ENCODE measurements at places on chromosomes 3 and 15.

DNA sequence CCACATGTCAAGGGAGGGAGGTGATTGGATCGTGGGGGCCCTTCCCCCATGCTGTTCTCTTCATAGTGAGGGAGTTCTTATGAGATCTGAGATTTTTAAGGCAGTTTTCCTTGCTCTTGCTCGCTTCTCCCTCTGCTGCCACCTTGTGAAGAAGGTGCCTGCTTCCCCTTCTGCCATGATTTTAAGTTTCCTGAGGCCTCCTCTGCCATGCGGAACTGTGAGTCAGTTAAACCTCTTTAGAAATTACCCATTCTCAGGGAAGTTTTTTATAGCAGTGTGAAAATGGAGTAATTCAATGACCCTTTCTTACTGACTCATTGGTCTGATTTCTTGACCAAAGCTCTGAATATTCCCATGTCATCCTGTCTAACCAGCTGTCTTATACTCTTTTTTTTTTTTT is 484.4 kb upstream of the TPRG1 start:
- no peak for DNase-seq

- no peak for DNase-seq
These were observed 12.7 kb downstream of the SOX2 start for GRCh38 chr3:181724192-181724965.

DNA sequence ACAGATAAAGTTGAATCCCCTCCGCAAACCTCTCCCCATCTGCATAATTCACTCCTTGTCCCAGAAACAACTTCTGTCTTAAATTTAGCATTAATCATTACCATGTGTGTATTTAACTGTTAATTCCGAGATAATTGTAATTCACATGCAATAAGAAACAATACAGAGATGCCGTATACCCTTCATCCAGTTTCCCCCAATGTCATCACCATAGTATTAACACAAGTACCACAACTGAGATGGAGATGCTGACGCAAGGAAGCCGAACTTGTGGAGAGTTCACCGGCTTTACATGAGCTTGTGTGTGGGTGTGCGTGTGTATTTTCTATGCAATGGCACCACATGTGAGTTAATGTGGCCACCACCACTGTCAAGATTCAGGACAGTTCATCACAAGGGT is 39.6 kb upstream of the SEC13 start:
- DNase-seq, result no peak

GRCh38 chr3:46321461-46322104 is 32.3 kb upstream of the CCR2 start:
- no peak for DNase-seq

DNA sequence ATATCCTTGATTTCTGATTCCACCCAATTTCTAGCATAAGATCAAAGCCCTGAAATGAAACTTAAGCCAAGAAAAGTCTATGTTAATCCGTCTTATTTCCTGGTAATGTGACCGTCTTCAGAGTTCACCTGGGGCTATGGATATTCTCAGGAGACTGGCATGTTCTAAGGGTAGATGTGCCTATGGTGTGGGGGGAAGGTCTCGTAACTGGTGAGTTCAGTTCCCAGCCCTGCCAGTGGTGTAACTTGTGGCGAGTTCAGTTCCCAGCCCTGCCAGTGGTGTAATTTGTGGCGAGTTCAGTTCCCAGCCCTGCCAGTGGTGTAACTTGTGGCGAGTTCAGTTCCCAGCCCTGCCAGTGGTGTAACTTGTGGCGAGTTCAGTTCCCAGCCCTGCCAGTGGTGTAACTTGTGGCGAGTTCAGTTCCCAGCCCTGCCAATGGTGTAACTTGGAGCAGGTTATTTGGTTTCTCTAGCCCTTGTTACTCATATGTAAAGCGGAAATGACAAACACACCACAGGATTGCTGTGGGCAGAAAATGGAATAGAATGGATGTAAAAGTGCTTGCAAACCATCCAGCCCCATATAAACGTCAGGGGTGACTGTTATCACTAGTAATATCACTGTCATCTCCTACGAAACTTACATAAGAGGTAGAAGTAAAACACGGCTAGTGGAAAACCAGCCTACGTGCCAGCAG is 30.4 kb downstream of the SLC51A start:
- no peak for DNase-seq

- DNase-seq, result no peak
These were observed 21.7 kb upstream of the TBC1D21 start for GRCh38 chr15:73851689-73852088.

GRCh38 chr3:9248522-9249271 is 749 bp downstream of the SRGAP3 start:
- DNase-seq, result no peak

GRCh38 chr3:94234177-94234788 is 171.4 kb downstream of the NSUN3 start:
- no peak for DNase-seq

GRCh38 chr15:66866656-66867055 is 164.6 kb downstream of the SMAD6 start:
- DNase-seq, result no peak

DNA sequence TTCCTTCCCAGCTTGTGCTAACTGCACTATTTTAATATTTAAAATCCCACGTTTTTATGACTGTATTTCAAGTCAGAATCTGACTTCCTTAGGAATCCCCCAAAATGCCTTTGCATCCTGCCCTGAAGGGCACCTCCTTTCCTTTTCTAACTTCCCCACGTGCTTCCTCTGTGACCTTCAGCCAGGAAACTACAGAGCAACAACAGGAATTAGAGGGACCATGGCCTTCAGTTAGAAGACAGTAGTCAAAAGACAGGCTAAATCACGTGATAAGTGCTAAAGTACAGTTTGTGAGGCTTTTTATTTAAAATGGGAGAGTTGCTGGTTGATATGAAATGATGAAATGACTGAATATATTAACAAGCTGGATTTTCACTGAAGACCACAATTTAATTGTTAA is 11.8 kb upstream of the ABHD10 start:
- no peak for DNase-seq

GRCh38 chr3:136937851-136938250 is 19.9 kb upstream of the IL20RB start:
- DNase-seq, result no peak

DNA sequence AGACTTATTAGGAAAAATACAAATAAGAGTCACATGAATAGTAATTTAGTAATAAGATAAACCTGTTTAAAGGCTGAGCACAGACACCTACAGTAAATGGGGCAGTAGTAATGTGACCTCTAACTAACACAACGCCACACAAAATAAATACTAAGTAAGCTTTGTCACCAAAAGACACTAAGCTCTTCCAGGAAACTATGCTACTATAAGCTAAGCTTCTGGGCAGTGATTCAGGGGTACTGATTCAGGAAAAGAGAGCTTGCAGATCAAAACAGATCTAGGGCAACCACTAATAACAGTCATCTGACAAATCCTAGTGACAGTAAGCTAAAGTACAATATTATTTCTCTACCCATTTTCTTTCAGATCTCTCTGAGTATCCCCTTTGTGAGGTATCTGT is 68.8 kb downstream of the PLOD2 start:
- no peak for DNase-seq

GRCh38 chr3:125670945-125671344 is 75.6 kb upstream of the OSBPL11 start:
- DNase-seq, result no peak

DNA sequence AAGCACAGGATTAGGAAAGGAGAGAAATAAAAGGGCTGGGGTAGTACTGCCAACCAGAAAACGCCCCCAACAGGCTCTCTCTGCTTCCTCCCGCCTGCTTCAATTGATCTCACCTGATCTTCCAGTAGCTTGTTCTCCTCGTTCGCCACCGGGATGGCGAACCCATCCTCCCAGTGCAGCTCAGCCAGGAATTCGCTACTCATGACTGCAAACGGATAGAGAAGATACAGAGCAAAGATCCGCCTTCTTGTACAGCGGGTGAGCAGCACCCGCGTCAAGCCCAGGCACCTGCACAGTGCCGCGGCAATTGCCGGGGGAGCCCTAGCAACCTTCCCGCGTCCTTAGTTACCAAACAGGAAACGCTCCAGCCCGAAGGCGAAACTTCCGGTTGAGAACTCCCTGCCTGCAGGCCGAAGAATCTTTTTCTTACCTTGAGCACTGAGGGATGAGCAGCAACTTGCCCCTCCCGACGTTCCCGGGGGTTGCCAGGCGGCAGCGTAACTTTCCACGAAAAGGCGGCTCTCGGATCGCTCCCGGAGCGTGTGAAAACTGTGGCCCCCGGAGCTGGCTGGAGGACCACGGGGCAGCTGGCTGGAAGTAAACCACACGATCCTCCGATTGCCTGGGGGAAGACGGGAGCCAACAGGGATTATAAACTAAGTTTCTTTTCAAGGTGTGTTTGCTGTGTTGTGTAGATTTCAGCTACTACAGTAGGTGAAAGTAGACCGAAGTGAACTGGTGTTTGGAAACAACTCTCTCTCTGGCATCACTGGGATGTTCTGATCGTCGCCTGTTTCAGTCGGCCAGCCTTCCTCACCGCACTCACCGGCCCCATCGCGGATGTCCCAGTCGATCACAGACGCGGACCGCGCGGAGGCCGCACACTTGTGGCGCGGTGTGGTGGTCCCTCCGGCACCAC is at the start of gene CCDC39:
TSS of gene CCDC39 (minus strand) at position 312 of the 919 bp plus-strand sequence. CDS start at position 203, 109 bp downstream.
- DNase-seq, result peak; percentile 35

- DNase-seq, result peak; percentile 71
These were observed 67.8 kb downstream of the FMN1 start for GRCh38 chr15:33126559-33127290.

DNA sequence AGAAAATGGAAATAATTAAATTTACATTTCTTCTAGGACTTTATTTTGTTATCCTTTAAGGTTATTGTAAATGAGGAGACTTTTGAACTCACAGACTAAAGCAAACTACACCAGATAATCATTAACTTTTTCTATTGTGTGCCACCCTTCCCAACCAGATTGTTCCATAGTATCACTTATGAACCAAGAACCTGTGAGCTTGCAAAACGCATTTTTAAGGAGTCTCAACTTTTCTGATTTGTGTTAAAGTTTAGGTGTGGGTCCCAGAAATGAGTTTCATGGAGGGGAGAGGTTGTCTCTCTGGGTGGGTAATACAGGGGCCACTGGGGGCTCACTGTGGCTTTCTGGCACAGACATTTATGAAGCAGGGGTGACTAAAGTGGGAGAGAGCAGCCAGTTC is 75.7 kb downstream of the IGF1R start:
- DNase-seq, result no peak

- no peak for DNase-seq
These were observed 200.1 kb downstream of the FAM43A start for GRCh38 chr3:194885766-194886165.

DNA sequence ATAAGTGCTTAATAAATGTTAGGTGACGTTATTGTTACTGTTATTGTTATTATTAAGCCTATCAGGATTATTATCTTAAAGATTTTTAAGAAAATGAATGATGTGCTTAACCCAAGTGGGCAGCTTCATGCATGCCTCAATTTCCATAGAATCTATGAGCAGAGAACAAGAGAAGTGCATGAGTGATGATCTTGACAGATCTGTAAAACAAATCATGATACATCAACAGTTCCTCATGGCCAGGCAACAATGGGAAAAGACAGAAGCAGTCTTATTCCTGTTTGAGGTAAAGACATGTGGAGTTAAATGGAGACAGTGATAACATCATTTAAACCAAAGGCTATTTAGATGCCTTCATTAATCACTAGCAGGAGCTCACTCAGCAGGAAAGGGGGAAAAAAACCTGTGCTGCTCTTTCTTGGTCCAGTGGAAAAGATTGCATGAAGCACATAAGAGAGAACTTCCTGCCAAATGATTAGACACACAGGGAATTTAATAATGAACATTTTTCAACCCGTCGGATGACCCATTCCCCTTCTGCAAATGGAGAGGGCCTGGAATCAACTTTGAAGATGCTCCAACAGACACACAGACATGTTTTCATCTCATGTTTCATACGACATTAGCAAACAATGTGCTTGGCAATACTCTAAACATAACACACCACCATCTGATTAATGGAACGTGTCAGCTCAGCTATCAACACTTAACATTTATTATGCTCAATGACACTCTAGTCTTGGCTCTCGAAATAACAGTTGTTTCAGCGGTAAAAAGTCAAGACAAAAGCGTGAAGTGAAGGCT is 212.2 kb upstream of the LRRN1 start:
- DNase-seq, result no peak

DNA sequence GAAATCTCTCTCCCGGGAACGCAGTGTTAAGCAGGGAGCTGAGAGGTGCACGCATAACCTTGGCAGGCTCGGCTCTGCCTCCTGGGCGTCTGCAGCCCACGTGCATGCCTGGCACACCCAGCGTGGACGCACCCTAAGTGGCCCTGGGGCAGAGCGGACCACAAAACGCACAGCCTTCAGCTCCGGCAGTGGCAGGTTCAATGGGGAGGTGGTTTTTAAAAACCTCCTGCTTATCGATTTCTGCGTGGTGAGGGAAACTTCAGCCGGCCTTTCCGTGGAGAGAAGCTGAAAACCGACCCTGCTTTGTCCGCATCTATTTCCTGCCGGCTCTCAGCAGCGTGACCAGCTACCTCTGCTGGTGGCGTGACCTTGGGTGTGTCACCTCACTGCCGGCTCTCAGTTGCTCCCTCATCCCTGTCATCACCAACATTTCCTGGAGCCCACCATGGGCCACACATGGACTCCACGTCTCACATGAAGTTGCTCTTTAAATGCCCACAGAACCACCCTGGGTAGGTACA is 134.8 kb upstream of the MEF2A start:
- peak; percentile 31 for DNase-seq

GRCh38 chr3:46350262-46350565 is 3.7 kb upstream of the CCR2 start:
- DNase-seq, result no peak

DNA sequence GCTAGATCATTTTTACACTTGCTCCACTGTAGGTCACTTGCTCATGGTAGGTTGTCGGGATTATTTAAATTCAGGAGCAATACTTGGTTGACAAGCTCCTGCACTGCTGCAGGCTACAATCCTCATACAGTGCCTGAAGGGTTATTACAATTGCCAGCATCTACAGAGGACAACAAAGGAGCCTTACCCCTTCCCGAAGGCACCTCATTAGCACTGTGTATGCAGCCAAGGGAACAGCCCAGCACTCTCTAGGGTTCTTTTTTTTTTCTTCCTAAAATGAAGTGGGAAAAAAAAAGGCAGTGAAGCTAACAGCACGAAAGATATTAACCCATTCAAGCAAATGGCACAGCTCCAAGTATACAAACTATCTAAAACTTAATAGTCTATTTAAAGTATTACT is 142.7 kb downstream of the ULK4 start:
- no peak for DNase-seq

- no peak for DNase-seq
These were observed 391.6 kb upstream of the PROK2 start for GRCh38 chr3:72176537-72177041.

- DNase-seq, result no peak
These were observed 131.6 kb downstream of the C3orf70 start for GRCh38 chr3:185021256-185021655.

DNA sequence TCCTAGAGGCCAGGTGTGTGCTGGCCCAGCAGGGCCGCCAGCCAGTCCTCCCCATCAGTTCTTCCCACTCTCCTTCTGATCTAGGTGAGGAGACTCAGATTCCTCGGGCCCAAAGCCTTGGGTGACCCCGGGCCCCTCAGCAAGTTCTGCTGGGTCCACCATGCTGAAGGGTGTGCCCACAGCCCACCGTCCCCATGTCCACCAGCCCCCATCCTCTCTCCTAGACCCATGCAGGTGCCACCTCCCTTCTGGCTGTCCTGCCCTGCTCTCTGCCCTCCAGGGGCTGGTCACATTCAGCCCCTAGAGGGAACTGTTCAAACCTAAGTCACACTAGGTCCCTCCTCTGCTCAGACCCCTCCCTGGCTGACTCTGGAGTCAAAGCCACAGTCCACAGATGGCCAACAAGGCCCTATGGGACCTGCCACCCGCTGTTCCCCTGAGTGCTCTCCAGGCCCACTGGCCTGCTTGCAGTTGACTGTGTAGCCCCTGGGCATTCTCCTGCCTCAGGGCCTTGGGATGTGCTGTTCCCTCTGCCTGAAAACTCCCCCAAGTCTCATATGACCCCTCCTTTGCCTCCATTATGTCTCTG is 878 bp upstream of the TLR9 start:
- no peak for DNase-seq

Data from left ventricle myocardium inferior (tissue), 1 donor.